ENCODE measurements at places on chromosomes 6 and 20. TPM values are rescaled to one million over a fixed set of nuclear protein-coding genes. Genes with fewer than 3 reads are reported as not detected.

- no peak overlapping the region for H3K27ac ChIP-seq
- H3K36me3 ChIP-seq: peaks cover 68% of the 10 kb centered on the region
- H3K27me3 ChIP-seq: no peaks in the 10 kb centered on the region
- DNase-seq: peak; percentile 12
- H3K4me3 ChIP-seq: no peak overlapping the region
Measured at GRCh38 chr6:158607411-158608170, 37.0 kb downstream of the DYNLT1 start.

GRCh38 chr6:28814032-28814976, 109.5 kb downstream of the TRIM27 start:
- H3K4me1 ChIP-seq: peaks cover 22% of the 10 kb centered on the region
- H3K27ac ChIP-seq: peak overlapping the region; percentile 17
- DNase-seq: no peak

DNA sequence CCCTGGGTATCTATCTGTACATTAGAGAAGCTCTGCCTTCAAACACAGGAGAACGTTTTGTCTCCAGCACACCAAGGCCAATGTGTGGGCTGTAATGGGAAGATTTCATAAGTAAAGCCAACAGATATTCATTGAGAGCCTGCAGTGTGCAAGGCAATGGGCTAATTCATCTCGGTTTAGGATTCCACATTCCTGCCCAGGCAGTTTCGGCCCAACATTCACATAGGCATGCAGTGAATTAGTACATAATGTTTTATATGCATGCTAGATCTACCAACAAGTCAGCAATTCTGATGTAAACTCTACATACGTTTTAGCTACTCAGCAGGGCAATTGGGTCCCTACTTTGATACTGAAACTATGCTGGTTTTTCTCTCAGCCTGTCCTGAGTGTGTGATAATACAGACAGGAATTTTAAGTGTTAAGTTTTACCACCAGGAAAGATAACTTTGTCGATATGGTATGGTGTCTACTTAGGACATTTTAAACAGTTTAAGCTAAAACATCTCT, 46.9 kb upstream of the NAA20 start:
- H3K27ac ChIP-seq: no peak overlapping the region
- peaks cover 22% of the 10 kb centered on the region for H3K4me1 ChIP-seq
- DNase-seq: no peak
- no peak overlapping the region for H3K4me3 ChIP-seq
- H3K36me3 ChIP-seq: no peaks in the 10 kb centered on the region

DNA sequence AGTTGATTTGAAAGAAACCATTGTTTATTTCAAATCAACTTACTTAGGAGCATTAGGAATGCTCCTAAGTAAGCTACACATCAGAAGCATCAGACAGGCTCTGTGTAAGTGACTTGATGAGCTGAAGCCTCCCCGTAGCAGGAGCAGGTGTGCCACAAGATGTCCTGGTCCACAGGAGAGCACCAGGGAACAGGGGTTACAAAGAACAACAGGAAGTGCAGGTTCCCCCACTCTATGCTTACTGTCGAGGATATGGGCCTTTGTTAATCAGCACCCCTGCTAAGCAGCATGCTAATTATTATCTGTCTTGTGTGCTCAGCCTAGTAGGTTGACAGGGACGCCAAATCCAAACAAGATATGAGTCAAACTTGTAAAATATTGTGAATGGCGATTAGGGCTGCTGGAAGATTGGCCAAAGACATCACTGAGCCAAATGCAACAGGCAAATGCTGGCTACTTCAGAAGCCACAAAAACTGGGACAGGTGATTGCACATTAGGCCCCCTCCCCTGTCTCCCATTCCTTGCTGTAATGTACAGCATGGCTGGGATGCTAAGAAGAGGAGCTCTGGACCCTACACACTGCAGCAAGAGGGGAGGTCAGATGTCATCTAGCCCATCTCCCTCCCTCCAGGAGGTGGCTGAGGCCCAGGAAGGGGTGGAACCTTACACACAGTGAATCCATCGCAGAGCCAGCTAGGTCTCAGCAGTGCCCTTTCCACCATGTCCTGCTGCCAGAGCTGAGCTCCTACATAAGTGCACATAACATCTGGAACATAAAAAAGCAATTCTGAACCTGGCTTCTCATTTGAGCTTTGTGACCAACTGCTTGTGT, 939 bp downstream of the TGM3 start:
- no peak overlapping the region for H3K27ac ChIP-seq
- peaks cover 2% of the 10 kb centered on the region for H3K4me1 ChIP-seq
- H3K27me3 ChIP-seq: peaks cover 5% of the 10 kb centered on the region
- no peak overlapping the region for H3K4me3 ChIP-seq
- H3K36me3 ChIP-seq: no peaks in the 10 kb centered on the region

DNA sequence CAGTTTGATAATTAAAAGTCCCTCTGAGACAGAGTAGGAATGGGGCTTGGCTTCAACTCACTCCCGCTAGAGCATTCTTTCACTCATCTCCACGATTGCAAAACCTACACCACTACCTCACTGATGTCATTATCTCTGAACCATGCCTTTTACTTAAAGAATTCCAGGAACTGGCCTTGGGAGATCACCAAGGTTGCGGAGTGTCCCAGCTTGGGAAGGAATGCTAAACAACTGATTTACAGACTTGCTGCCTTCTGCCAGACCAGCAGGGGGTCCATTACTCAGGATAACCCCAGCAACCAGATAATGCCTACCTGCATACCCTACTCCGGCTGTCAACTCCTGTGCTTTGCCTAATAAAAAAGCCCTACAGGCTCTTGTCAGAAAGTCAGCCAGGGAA, 102.2 kb upstream of the RALGAPA2 start:
- no peaks in the 10 kb centered on the region for H3K36me3 ChIP-seq
- no peaks in the 10 kb centered on the region for H3K4me1 ChIP-seq
- no peak overlapping the region for H3K27ac ChIP-seq
- peaks cover 3% of the 10 kb centered on the region for H3K27me3 ChIP-seq
- DNase-seq: no peak

Gene RMND1
- 22.6 TPM for total RNA-seq

DNA sequence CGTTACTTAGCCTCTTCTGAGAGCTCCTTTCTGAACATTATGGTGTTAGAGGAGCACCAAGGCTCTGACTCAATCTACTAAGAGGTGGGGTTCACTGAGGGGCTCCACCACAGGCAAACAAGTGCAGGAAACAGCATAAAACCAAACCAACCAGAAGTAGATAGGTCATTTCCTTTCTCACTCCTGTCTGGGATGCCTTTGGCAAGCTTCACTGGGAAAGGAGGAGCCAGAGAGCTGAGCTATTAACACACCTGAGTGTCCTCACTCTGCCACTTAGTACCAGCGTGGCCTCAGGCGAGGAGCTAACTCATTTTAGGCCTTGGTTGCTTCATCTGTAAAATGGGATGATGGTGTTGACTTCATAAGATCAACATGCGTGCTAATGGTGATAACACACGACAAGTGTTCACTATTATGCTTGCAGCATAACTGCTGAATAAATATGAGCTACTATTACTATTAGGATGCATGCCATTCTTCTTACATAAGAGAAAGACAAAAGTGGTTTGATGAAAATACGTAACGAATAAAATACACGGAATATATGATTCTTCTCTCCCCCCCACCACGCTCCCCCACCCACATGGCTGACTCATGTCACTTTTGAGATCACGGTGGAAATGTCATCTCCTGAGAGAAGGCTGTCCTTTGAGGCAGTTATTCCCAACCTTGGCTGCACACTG, 185.4 kb downstream of the BCAS1 start:
- H3K36me3 ChIP-seq: no peaks in the 10 kb centered on the region
- DNase-seq: no peak
- no peak overlapping the region for H3K4me3 ChIP-seq
- H3K27me3 ChIP-seq: no peaks in the 10 kb centered on the region
- peaks cover 35% of the 10 kb centered on the region for H3K4me1 ChIP-seq

- DNase-seq: no peak
- no peaks in the 10 kb centered on the region for H3K4me1 ChIP-seq
- no peaks in the 10 kb centered on the region for H3K27me3 ChIP-seq
Measured at GRCh38 chr6:133547136-133547535, 306.0 kb downstream of the EYA4 start.

- no peak within 1 kb of the TSS for H3K27ac ChIP-seq
- peaks cover 5% of the 10 kb centered on the region for H3K4me1 ChIP-seq
- peak; percentile 72 for DNase-seq
Measured at GRCh38 chr6:3456898-3457709, at the start of gene SLC22A23. SLC22A23 (minus strand) TSS chr6:3457050; CDS start chr6:3456559, 491 bp downstream.

Gene RAB44
- total RNA-seq: 0.15 TPM

Gene LGSN
- 0.15 TPM for total RNA-seq

- no peak for DNase-seq
- no peaks in the 10 kb centered on the region for H3K36me3 ChIP-seq
- no peak overlapping the region for H3K4me3 ChIP-seq
- no peaks in the 10 kb centered on the region for H3K4me1 ChIP-seq
- no peak overlapping the region for H3K27ac ChIP-seq
Measured at GRCh38 chr6:150514806-150515380, 84.8 kb upstream of the PLEKHG1 start.

Gene SPTLC3
- total RNA-seq: not detected

DNA sequence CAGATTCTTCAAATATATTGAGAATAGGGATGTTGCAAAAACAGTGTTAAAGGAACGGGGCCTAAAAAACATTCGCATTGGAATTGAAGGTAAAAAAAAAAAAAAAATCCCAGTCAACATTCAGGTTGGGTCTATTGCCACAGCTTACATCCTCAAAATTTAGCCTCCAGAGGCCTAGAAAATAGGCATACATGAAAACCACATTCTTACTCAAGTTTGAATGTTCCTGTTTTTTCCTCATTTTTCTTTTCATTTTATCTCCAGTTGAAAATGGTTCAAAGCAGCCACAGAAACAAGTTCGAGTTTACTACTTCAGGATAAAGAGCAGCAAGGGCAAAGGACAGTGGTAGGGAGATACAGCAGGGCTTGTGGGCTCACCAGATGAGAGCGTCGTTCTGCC, 41.9 kb downstream of the KCTD20 start:
- H3K4me3 ChIP-seq: no peak overlapping the region
- no peaks in the 10 kb centered on the region for H3K27me3 ChIP-seq
- no peaks in the 10 kb centered on the region for H3K4me1 ChIP-seq

Measured in activated CD4-positive, alpha-beta memory T cell treated with anti-CD3 and anti-CD28 coated beads, Interleukin-2, amount 10 ng/mL, durations not matched to agents 7 days and 5 days (primary cell).